ENCODE measurements at places on chromosomes 11 and 22.

DNA sequence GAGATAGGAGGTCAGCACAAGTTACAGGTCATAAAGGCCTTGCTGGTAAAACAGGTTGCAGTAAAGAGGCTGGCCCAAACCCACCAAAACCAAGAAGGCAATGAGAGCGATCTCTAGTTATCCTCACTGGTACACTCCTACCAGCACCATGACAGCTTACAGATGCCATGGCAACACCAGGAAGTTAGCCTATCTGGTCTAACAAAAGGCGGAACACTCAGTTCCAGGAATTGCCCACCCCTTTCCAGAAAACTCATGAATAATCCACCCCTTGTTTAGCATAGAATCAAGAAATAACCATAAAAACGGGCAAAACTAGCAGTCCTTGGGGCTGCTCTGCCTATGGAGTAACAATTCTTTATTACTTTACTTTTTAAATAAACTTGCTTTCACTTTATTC, 43.5 kb upstream of the B3GAT1 start:
- no peak for DNase-seq

- DNase-seq: no peak
Measured at GRCh38 chr11:33013755-33014154, 1.9 kb upstream of the DEPDC7 start.

- DNase-seq: no peak
Measured at GRCh38 chr11:126391970-126392632, 36.6 kb downstream of the ST3GAL4 start.

DNA sequence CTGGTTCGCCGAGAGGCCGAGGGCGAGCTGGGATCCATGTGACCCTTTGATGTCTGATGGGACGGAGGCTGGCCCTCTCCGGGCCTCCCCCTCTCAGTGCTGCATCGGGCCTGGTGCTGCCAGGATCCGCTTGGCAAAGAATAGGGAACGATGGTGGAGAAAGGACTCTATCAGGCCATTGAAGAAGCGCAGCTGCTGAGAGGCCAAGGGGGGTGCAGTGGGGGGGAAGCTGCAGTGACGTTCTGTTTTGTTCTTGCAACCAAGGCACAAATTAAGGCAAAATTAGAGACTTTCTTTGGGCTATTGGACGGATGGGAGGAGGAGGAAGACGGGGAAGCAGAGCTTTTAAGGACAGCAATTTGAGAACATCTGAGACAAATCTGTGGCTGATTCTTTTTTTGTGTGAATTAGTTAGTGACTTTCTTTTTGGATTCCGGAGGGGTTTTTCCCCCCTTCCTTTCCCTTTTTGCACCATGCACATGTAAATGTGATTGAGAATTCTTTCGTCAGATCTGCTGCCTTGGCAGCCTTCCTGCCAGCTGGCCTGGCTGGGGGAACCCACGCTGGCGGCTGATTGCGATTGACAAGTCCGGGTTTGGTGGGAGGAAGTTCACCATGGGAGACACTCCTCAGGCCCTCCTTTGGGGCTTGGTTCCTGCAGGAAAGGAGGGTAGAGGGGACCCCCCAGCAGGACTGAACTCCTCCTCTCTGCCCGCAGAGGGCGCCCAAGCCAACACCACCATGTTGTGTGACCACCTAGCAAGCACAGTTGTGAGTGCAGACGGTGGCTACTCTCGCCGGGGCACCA, 214.6 kb downstream of the NTM start:
- DNase-seq: no peak

DNA sequence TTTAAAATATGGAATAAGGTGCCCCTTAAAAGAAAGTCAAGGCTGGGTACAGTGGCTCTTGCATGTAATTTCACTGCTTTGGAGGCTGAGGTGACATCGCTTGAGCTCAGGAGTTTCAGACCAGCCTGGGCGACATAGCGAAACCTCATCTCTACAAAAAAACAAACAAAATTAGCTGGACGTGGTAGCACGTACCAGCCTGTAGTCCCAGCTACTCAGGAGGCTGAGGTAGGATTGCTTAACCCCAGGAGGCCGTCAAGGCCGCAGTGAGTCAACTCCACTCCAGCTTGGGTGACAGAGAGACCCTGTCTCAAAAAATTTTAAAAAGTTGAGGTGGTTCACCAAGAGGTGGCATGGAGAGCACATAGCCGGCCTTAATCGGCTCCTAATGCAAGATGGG, 17.7 kb upstream of the ADORA2A start:
- no peak for DNase-seq

- no peak for DNase-seq
Measured at GRCh38 chr11:102422817-102423712, 29.5 kb downstream of the TMEM123 start.

- DNase-seq: no peak
Measured at GRCh38 chr11:78562398-78562797, 12.3 kb downstream of the NARS2 start.

GRCh38 chr11:131691181-131692041, 321.0 kb downstream of the NTM start:
- no peak for DNase-seq

DNA sequence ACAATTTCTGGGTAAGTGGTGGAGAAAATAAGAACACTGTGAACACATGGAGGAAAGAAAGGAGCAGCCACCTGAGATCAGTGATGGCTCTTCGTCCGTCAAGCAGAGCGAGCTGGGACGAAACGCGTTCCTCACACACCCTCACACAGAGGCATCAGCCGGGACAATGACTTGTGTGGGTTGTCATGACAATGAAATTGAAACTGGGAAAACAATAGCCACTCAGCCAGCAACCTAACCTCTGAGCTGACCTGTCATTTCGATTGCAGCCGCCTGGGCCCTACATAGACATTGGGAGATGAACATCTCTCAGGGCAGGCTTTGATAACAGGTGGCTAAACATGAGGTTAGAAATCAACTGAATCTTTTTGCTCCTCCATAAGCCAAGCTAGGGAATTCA, 51.3 kb downstream of the TRIM29 start:
- DNase-seq: no peak

DNA sequence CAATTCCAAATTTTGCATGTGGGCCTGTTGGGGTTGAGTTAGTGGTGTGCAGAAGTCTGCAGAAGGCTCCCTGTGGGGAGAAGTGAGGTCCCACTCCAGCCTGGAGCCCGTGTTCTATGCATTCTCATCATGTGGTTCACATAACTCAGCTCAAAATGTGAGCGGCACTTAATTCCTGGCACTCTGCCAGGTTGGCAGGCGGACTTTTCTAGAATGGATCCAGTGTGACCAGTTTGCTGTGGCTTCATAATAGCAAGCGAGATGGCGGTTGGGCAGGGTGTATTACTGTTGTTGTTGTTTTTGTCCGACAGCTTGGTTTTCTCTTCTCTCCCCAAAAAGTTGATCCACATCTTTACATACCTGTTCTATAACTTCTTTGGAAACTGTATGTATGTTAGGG, 146.8 kb upstream of the TTC12 start:
- no peak for DNase-seq

- DNase-seq: no peak
Measured at GRCh38 chr11:34493468-34493867, 20.1 kb downstream of the ELF5 start.

- no peak for DNase-seq
Measured at GRCh38 chr11:1927848-1928469, 8.5 kb downstream of the TNNT3 start.

- no peak for DNase-seq
Measured at GRCh38 chr22:48263431-48263765, 1500.9 kb downstream of the TBC1D22A start.

GRCh38 chr11:2442589-2442988, 1.7 kb downstream of the TRPM5 start:
- no peak for DNase-seq

DNA sequence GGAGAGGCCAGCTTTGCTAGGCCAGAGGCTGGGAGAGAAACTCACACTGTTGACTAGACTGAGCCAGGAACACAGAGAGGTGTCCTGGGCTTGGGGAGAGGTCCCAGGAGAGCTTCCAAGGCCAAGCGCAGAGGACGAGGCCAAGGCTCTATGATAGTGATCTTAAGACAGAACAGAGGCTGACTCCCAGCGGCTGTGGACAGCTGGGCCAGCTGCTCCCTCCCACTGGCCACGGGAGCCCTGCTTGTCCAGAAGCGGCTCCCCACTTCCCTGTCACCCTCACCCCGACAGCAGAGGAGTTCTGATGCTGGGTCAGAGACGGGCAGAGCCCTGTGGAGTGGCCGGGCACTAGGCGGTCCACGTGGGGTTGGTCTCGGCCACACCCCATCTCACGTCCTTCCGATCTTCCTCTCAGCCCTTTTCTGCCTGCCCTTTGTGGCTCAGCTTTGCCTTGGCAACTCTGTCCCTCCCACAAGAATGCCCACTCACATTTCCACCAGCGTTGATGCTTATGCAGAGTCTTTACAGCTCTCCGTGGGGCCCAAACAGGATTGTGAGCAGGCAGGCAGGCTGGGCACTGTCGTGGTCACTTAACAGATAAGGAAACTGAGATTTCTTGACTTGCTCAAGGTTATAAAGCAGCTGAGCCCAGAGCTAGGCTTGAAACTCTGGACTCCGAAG, 68.2 kb downstream of the FBXO7 start:
- DNase-seq: no peak

DNA sequence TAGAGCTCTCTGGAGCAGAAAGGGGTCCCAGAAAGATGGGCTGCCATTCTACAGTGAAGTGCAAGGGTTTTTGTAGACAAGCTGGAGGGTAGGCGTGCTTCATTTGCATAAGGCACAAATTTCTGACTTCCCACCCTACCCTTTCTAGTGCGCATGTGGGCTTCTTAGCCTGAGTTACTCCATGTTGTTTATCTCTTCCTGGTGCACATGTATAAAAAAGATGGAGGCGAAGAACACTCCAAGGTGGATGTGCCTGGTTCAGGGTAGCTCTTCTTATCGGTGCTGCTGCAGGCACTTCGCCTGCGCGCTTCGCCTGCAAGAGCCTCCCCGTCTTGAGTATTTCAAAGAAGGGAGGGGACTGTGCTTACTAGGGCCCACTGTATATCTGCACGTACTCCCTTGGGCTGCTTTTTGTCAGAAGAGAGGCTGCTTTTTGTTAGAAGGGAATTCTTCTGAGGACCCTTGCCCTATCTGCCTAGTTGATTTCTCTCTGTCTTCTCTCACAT, 1047.3 kb upstream of the CNTN5 start:
- no peak for DNase-seq

DNA sequence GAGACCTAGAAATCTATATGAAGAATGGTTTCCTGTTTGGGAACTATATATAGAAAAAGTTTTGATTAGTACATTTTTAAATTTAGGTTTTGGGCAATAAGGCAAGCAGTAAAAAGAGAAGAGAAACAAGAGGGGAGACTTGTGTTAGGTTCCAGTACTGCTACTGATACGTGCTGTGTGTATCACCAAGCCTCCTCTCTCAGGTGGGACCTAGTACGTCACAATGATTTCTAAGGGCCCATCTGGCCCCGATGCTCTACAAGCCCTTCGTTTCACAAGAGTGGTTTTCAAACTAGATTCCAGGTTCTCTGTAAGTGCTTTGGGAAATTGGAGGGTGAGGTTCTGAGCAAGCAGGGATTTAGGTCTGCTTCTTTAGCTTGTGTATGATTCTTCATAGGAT, 39.2 kb downstream of the USP35 start:
- DNase-seq: no peak

GRCh38 chr11:11979488-11980117, 28.8 kb downstream of the DKK3 start:
- DNase-seq: no peak

DNA sequence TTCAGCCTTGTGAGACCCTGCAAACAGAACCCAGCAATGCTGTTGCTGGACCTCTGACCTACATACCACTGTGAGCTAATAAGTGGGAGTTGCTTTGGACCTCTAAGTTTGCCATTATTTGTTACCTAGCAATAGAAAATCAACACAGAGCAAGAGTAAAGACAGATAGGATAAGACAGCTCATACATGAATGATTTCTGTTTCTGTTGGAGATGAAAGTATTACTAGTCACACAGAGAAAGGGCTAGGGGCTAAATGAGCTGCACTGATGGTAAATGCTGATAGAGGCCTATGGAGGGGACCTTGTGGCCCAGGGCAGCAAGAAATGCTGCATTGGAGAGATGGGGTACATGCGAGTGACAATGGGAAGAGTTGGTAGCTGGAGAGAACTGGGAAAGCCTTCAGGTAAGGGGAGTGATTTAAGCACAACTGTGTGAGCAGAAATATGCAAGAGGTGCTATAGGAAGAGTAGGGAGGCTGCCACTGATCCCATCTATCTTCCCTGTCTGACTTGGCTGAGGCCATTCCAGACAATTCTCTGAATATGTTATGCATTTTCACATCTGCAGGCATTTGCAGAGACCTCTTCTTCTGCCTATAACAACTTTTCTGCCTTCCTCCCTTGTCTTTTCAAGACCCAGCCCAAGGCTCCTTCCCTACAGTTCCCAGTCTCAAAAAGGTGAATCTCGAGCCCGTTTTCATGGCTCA, 46.1 kb upstream of the SYN3 start:
- DNase-seq: no peak

DNA sequence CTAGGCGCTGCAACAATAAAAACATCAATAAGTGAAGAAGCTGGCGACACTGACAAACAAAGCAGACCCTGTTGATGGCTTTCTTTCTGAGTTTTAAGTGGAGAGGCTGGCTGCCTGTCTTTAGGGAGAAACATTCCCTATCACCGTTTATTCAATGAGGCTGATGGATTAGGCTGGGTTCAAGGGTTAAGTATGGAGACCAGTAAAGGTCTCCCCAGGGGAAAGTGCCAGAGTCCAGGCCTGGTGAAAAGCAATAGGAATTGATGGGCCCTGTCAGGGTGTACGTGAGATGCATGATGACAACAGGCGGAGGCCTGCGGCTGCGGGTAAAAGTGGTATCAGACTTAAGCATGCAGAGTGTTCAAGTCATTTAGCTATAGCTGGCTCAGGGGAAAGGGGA, 102.6 kb downstream of the ALX4 start:
- DNase-seq: no peak

GRCh38 chr11:120489799-120490198, 21.7 kb upstream of the GRIK4 start:
- no peak for DNase-seq

GRCh38 chr11:96969251-96969650, 579.4 kb downstream of the JRKL start:
- DNase-seq: no peak

DNA sequence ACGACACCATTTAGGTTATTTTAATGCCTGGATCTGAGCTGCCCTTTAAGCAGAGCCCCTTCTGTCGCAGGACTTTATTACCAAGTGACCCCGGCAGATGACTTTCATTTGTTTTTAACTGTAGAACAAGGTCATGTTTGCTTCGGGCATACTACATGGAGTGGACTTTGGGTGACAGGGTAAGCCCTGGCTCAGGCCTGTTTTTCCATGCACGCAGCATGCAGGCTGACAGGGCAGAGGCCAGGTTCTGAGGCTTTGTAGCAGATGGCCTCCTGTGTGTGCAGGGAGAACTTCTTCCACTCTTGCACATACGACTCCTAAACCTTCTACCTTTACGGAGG, 50.5 kb downstream of the SNX19 start:
- no peak for DNase-seq

- no peak for DNase-seq
Measured at GRCh38 chr11:12179019-12179418, 68.6 kb downstream of the MICAL2 start.

GRCh38 chr11:12253843-12254281, 123.5 kb upstream of the PARVA start:
- no peak for DNase-seq

Data from NCI-H2171 (cell line).